ENCODE measurements at places on chromosomes 2 and 18.
A peak's percentile ranks its signal among the peaks of the same experiment; 100 is the strongest.

DNA sequence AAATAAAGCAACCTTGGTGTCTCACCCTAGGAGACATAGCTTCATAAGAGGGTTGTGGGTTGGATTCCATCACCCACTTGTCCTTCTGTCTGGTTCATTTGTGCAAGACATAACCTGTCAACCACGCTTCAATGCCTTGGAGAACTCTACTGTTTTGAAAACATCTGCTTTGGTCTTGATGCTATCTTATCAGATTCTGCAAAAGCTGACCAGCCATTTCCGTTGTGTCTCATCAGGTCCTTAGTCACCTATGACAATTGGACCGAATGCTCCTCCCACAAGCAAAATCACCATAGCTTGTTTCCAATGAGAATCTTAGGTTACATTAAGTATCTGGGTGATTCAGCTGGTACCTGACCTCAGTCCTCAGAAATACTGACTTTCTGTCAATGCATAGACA is 35.4 kb downstream of the STAT4 start:
- DNase-seq, result no peak

GRCh38 chr18:73136134-73136533 is 268.3 kb upstream of the NETO1 start:
- no peak for DNase-seq

GRCh38 chr2:55877087-55877436 is 46.5 kb downstream of the EFEMP1 start:
- DNase-seq, result no peak

- no peak for DNase-seq
Measured at GRCh38 chr2:150327564-150328489, 159.6 kb downstream of the RND3 start.

GRCh38 chr2:96207073-96207773 is 1.4 kb downstream of the STARD7 start:
- DNase-seq, result no peak

- no peak for DNase-seq
Measured at GRCh38 chr18:34031810-34032209, 192.9 kb downstream of the NOL4 start.

DNA sequence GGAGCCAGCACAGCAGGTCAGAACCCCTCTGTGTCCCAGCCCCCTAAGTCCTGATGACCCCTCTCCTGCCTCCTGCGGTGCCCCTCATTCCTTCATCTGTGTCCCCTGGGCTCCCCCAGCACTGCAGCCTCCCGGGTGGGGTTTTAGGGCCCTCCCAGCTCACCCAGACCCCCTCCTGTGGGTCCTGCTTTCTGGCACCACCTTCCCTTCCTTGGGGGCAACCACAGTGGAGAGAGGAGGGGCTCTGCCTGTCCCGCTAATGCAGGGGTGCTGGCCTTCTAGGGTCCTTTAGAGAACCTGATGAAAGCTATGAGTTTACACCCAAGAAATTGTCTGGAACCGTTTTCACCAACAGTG is 42.7 kb upstream of the ALPP start:
- no peak for DNase-seq

DNA sequence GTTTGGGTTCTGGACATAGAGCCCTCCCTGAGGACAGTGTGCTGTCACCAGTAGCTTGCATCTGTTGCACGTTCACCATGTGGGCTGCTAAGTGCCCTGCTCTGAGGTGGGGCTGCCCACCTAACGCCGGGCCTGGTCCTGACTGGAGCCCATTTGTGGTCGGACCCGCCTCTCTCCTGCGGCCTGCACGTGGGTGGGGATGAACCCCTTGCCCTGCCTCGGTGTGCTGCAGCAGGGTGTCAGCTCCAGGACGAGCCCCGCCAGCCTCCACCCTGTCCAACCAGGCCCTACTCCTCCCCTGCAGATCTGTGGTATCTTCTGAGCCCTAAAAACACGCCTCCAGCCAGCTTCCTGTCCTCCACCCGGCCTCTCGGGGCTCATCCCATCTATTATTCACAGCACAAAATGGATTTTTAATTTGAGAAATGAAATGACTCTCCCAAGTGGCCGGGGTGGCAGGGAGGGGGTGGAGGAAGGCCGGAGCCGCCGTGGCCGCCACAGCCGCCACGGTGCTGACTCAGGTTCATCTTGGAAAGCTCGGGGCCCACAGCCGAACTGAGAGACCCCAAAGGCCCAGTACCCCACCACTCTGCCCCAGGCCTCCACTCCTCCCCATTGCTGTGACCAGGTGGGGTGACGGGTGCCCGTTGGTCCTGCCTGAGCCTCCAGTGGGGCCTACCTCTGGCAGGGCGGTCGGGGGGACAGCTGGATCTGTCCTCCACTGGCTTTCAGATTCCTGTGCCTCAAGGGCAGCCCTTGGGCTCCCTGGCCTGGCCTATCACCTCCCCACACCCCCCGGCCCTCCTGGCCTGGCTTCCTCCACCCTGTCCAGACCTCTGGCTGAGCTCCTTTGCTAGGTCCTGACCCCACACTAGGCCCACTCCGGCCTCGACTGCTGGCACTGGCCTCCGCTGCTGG is 2.8 kb upstream of the ECEL1 start:
- no peak for DNase-seq

DNA sequence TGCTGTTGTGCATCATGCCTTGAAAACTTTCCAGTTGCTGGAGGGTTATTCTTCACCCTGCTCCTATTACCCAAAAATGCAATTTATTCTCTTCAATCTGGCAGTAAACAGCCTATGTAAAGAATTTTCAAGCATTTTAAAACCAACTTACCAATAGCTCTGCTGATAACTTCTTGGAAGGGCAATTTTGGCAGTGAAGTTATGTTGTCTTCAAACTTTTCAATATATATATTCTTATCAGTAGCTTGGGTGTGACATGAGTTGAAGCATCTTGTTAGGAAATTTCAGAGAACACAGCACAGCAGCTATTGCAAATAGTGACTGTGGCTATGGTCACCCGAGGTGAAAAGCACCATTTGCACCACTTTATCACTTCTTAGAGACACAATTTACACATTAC is 395.5 kb downstream of the STK39 start:
- no peak for DNase-seq

- no peak for DNase-seq
Measured at GRCh38 chr2:204339212-204339715, 206.0 kb upstream of the PARD3B start.

DNA sequence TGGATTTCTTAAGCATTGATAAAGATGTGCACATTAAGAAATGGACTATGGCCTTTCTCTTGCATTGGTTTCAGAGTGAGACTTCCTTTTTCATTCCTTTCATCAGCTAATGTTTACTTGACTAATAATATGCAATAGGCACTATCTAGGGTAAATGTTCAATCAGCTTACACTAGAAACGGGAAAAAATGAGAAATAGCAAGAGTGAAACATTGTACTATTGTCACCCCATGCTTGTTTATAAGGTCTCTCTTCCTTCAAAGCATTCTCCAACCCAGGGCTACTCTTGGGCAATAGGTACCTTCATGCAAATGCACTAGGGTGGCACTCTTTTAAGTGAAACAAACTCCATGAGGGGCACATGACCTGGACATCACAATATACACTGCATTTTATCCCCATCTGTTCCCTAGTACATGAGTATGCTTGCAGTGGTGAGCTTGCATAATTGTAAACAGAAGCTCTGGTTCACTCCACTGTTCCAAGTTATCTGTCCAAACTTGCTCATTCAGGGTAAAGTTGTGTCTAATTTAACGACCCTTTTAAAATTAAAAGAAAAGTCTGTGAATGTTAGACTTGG is 402.3 kb downstream of the ERBB4 start:
- no peak for DNase-seq

- DNase-seq, result no peak
Measured at GRCh38 chr2:162002623-162003235, 71.3 kb downstream of the DPP4 start.

DNA sequence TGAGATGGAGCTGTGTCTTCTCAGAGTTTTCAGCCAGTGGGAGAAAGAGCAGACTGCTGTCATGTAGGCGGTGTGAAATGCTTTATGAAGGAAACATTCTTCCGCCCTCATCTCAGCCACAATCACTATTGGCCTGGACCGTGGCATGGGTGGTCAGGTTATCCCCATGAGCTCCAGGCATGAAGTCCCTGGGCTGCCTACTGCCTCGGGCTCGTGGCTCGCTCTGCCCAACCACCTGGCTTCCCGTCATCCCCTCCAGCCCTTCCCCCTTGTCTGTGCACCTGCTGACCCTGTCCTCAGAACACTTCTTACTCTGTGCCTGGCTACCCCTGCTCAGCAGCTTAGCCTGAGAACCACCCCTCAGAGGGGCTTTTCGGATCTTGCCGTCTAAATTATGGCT is 15.5 kb downstream of the COLEC11 start:
- DNase-seq, result no peak

GRCh38 chr2:1605102-1606045 is 138.9 kb downstream of the PXDN start:
- DNase-seq, result peak; percentile 79

DNA sequence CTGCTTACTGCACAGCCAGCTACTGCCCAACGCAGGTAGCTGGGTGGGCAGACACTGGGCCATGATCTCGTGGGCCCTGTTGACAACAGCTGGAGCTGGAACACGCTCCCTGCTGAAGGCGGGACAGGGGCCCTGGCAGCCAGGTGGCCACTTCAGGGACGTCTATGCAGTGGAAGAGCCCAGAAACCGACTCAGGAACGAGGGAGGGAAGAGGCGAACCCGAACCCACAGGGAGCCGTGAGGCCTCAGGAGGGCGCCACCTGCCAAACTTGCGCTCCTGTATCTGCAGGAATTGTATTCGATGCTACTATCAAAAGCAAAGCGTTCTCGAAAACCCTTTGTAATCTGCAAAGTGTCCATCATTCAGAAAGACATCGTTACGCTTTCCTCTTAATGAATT is 198.4 kb downstream of the EIPR1 start:
- DNase-seq, result no peak

- DNase-seq, result no peak
Measured at GRCh38 chr2:218074031-218074430, 5.0 kb downstream of the RUFY4 start.

DNA sequence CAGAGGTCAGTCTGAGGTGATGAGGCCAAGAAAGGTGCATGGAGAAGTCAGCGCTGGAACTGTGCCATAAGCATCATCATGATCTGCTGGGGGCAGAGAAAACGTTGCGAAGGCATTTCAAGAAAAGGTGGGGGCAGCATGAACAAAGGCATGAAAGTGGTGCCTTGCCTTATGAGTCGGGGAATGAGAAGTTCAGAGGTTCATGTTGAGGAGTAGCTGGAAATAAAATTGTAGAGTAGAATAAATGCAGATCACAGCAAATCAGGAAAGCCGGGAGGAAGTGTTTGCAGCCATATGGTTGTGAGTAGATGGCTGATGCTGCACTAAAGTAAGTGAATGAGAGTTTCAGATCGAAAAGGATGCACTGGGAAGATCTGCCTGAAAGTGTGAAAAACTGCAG is 72.1 kb upstream of the ARL5A start:
- no peak for DNase-seq

GRCh38 chr2:229084447-229084846 is 186.6 kb downstream of the PID1 start:
- DNase-seq, result no peak

DNA sequence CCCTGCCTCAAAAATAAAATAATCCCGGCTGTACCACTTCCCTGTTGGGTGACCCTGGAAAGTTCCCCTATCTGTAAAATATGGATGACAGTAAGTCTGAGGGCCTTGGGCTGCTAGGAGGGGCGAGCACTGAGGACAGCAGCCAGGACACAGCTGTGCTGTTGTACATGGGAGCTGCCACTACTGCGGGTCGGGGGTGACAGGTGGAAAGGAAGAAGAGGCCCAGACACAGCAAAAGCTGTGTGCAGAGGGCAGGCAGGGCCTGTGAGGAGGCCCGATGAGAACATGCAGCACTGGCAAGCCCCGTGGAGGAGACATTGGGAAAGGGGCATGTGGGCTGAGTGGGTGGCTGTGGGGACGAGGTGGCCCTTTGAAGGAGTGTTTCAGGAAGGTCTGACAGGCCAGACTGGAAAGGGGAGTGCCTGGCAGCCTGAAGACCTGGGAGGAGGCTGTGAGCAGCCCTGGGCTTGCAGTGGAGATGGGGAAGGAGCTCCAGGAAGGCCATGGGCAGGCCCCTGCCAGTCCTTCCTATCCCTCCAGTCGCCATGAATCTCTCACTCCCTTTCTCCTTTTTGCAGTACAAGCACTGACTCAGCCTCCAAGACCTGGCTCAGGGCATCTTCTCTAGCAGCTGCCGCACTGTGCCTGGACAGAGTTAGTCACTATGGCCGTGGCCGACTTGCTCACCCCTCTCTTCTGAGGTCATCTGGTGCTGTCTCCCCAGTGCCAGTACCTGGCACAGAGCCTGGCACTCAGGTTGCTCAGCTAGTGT is 28.9 kb upstream of the SEMA4C start:
- no peak for DNase-seq

- no peak for DNase-seq
Measured at GRCh38 chr2:25964891-25965290, 17.4 kb downstream of the KIF3C start.

GRCh38 chr18:55432307-55433040 is 155.5 kb downstream of the TCF4 start:
- no peak for DNase-seq

DNA sequence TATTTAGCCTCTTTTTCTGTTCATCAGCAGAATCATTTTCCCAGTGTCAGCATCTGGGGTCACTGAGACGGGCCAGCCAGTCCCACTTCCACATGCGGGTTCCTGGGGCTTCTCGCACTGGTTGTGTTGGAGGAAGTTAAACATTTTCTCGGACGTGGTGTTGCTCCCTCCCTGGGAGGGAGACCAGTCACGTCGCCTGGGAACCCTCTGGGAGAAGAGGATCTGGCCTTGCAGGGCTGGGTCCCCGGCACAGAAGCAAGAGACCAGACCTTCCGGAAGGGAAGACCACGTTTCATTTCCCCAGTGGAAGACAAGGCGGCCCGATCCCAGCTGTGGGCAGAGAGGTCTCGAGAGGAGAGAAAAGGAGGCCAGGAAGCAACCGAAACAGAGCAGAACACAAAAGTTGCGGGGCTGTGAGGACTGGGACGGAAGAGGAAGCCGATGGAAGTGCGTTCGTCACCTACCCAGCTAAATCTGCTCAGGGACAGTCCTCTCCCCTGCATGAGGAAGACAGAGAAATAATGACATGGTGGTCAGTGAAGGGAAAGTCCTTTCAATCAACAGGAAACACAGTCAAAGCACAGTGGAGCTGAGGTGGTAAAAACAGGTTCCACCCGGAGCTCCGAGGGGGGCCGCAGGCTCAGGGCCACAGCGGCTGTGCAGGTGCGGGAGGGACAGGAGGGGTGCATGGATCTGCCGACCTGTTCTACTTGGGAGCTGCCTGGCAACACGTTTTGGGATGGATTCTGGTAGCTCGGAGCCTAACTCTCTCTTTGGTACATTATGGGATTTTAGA is 144.4 kb downstream of the MBP start:
- no peak for DNase-seq

GRCh38 chr18:53004798-53005197 is 664.8 kb downstream of the DCC start:
- DNase-seq, result no peak

DNA sequence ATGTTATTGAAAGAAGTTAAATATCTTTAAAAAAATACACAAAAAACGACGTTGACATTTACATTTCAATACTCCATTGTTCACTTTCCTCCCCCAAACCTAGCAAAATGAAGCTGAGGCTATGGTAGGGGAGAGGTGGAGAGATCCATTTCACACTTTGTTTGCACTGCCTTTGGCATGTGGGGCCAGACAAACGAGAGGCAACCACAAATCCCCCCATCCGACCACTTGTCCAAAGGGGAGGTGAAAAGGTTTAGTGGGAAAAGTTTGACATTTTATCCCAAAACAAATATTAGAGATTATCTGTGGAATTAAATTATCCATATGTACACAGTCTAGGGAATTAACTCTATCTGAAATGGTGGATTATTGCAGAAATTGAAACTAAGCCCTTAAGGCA is 261.7 kb upstream of the FIGN start:
- DNase-seq, result no peak

Data from iPS DF 6.9 (cell line).